ENCODE measurements at places on chromosomes 7 and 10.

DNA sequence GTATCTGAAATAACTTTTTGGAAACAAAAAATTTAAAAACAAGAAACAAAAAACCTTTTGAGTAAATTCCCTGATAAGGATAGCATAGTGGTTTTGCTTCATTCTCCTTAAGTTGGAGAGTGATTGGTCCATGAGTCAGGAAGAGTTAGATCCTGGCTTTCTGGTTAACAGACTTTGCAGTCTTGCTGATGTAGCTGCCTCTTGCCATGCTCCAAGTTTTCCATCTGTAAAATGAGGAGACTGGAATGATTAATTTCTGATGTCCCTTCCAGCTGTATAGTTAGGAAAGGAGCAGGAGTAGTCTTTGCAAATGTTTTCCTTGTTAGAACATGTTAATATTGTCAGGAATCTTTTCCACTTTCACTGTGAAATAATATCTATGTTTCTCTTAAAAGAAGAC lies 266.6 kb downstream of the DNAJB9 start:
- DNase-seq = no peak

- no peak for DNase-seq
These were observed 54.5 kb downstream of the LRRTM3 start for GRCh38 chr10:66980246-66980815.

DNA sequence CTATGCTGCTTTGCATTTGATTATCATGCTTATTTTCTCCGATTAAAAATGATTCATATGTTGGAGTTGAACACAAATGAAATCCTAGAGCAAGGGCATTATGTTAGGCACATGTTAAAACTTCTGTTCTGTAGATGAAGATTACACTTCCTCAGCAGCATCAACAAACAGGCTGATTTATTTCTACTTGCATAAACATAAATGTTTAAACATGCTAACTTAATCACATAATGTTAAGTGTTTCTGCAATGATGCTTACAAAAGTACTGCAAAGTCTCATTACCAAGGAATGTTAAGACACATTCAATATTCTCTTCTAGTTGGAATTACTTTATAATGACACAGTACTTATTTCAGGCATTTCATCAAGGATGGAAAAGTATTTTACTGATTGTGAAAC lies 770.8 kb downstream of the ANKRD7 start:
- DNase-seq = no peak

DNA sequence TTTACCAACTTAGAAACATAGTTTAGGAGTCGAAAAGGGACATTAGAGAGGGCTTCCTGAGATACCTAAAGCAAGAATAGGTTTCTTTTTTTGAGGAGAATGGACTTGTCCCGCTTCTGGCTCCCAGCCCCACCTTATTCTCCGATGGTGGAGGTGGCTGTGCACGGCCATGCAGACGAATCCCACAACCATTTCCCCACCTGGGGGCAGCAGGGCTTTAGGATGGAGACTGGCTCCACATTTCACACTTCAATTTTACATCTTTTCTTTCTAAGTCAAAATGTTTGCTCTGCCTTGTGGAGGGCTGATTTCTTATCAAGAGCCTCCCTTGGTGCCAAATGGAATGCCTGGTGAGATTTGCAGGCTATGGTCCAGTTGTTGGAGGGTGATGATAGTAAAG lies 118.5 kb downstream of the GLRX3 start:
- DNase-seq = no peak

DNA sequence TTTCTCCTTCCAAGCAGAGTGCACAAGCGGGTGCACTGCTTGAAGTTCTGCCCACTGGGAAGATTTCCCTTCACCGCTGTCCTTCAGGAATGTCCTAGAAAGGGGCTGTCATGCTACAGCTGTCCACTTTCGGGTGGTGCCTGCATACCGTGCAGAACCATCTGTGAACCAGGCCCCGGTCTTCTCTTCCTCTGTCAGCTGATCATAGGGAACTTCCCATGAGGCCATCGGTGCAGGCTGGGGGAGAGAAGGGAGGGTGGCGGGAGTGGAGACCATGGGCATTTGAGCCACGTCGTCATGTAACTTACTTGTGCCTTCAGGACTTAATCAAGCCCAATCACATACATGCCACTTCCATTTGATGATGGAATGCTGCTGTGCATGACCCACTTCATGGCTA lies 111.6 kb downstream of the NKX6-2 start:
- no peak for DNase-seq

DNA sequence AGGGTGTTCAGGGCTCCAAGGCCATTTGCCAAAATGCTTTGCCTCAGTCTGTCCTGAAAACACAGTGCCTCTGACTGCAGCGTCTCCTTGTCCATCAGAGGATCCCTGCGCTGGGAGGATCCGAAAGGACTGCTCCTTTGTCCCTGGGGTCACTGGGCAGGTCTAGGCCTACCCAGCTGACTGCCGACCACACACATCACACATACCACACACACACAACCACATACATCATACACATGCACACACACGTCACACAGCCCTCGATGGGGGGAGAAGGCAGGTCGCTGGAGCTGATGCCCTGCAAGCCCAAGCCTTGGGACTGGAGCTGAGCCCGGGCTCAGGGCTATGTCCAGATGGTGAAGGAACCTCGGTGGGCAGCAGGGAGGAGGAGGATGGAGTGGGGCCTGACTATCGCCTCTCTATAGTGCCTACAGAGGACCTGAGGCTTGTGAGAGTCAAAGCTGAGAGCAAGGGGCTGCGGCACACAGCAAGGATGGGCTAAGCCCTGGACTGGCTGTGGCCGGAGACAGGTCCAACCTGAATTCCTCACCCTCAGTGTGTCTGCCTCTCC lies 29.1 kb downstream of the GPRIN2 start:
- DNase-seq = no peak

DNA sequence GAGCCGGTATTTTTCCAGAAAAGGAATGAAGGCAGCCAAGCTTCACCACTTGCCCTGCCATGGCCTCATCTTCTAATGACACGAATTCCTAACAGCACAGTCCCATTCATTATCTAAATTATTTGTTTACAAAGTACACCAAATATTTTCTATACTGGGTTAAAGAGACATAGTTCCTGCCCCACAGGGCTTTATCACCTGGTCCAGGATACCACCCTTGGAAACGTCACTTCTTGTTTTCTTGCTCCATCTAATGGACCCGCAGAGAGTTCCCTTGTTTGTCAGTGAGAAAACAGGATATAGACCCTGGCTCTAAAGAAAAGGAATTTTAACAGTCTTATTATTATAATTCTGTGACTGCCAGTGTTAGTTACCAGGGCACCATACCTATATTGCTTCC lies 1165.4 kb downstream of the GATA3 start:
- no peak for DNase-seq

GRCh38 chr10:17648243-17649035 lies 4.5 kb downstream of the STAM start:
- DNase-seq = no peak

GRCh38 chr10:63920926-63921325 lies 399.7 kb downstream of the REEP3 start:
- no peak for DNase-seq

DNA sequence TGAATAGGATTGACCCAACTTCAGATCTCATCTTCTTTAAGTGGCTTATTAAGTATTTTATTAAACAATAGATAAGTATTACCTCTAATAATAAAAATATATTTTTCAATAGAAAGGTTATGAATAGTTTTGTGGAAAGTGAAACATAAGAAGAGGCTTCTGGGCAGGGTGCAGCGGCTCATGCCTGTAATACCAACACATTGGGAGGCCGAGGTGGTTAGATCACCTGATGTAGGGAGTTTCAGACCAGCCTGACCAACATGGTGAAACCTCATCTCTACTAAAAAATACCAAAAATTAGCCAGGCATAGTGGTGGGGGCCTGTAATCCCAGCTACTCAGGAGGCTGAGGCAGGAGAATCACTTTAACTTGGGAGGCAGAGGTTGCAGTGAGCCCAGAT lies 26.5 kb downstream of the GPR85 start:
- DNase-seq = no peak

- no peak for DNase-seq
These were observed 453.7 kb upstream of the MKI67 start for GRCh38 chr10:128579901-128580300.

GRCh38 chr10:102696736-102697135 lies 17.5 kb downstream of the ARL3 start:
- DNase-seq = no peak

DNA sequence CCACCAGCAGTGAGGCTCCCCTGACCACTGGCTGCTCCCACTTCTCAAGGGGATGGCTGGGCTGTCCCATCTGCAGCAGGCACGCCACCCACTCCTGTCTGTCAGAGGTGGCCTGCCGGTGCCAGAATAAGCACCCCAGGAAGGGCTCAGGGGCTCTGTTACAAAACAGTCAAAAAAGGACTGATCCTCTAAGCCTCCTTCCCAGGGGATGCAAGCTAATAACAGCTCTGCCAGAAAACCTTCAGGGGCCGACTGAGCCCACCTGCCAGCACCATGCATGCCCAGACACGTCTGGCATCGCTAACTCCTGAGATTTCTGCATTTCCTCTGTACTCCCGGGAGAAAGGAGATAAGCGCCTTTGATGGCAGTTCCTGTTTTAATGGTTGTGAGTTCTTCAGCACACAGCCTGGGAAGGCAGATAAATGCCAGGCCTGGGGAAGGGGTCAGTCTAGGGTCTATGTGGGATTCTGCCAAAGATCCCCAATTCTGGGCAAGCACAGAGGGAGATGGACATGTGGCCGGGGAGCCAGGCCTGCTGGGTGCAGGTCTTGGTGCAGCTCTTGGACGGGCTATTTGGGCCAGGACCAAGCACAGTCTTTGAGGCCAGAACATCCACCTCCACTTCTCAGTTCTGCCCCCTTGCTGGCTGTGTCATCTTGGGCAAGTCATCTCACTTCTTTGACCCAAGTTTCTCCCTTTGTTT lies 128.4 kb downstream of the ARHGAP22 start:
- DNase-seq = peak; percentile 66

- no peak for DNase-seq
These were observed 82.6 kb downstream of the JMJD1C start for GRCh38 chr10:63383141-63383540.

- DNase-seq = no peak
These were observed 23.7 kb downstream of the PRKAR2B start for GRCh38 chr7:107068156-107068555.

GRCh38 chr10:49082766-49083165 lies 32.6 kb downstream of the VSTM4 start:
- no peak for DNase-seq

- DNase-seq = no peak
These were observed 44.5 kb upstream of the MNX1 start for GRCh38 chr7:157054927-157055326.

GRCh38 chr7:100516135-100516812 lies 22.7 kb upstream of the AGFG2 start:
- DNase-seq = no peak

GRCh38 chr7:66880053-66880452 lies 41.0 kb upstream of the TMEM248 start:
- DNase-seq = no peak

GRCh38 chr7:55374213-55374612 lies 9.1 kb downstream of the LANCL2 start:
- no peak for DNase-seq

All from NCI-H1105 treated with DMSO at 0.1 percent for 48 hours (cell line).